ENCODE measurements at places on chromosomes 13 and 19. TPM values are rescaled to one million over a fixed set of nuclear protein-coding genes. Genes with fewer than 3 reads are reported as not detected.

The VSTM2B gene
- total RNA-seq = not detected

The PLEKHG2 gene
- total RNA-seq = 160 TPM

The BEST2 gene
- not detected for total RNA-seq

The CYP4F8 gene
- total RNA-seq = not detected

The RNF113B gene
- not detected for total RNA-seq

The CYP4F2 gene
- total RNA-seq = not detected

The LRRC63 gene
- total RNA-seq = 0.38 TPM

The PCDH17 gene
- 9.6 TPM for total RNA-seq

The STRN4 gene
- total RNA-seq = 122 TPM

The IGFL2 gene
- 3.7 TPM for total RNA-seq

The FUT3 gene
- 0.49 TPM for total RNA-seq

The ZNF442 gene
- 4.3 TPM for total RNA-seq

The CEACAM16 gene
- total RNA-seq = not detected

The LRRC25 gene
- 0.18 TPM for total RNA-seq

The TUBA3C gene
- total RNA-seq = not detected
